Fibroblast of skin of right biceps (primary cell): ENCODE measurements at places on chromosomes 7 and 10.

- no peak for DNase-seq
Measured at GRCh38 chr10:24731942-24732341, 8.3 kb upstream of the ARHGAP21 start.

DNA sequence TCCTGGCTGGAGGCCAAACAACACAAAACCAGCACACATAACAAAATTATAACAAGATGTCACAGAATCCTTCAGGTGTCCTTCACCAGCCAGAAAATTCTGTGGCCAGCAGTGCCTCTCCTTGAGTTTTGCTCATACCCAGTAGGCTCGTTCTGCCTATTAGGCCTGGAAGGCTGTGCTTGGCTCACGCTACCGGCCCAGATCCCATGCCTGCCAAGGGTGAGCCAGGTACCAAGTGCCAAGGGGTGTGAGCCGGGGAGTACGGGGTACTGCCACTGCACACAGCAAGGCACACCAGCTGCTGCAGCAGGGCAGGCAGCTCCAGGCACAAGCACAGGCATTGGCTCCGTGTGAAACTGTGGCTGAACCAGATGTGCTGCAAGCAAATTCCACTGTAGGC, 1562.0 kb downstream of the REEP3 start:
- no peak for DNase-seq

- no peak for DNase-seq
Measured at GRCh38 chr7:698515-699475, 27.7 kb upstream of the DNAAF5 start.

DNA sequence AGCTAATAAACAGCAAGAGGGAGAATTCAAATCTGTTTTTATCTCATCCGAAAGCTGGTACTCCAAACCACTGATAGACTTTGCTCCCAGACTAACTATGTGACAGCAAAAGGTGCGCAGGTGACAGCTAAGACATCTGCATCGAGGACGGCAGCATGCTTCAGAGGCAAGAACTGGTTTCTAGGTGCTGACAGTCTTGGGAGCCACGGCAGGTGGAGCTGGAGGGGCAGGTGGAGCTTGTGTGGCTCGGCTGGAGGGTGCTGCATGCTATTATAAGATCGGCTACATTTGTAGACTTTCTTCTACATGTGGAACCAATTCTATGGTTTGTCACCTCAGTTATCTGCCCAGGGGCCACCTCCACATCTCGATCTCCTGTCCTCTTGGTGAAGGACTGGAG, 21.8 kb upstream of the MMP21 start:
- DNase-seq: no peak

DNA sequence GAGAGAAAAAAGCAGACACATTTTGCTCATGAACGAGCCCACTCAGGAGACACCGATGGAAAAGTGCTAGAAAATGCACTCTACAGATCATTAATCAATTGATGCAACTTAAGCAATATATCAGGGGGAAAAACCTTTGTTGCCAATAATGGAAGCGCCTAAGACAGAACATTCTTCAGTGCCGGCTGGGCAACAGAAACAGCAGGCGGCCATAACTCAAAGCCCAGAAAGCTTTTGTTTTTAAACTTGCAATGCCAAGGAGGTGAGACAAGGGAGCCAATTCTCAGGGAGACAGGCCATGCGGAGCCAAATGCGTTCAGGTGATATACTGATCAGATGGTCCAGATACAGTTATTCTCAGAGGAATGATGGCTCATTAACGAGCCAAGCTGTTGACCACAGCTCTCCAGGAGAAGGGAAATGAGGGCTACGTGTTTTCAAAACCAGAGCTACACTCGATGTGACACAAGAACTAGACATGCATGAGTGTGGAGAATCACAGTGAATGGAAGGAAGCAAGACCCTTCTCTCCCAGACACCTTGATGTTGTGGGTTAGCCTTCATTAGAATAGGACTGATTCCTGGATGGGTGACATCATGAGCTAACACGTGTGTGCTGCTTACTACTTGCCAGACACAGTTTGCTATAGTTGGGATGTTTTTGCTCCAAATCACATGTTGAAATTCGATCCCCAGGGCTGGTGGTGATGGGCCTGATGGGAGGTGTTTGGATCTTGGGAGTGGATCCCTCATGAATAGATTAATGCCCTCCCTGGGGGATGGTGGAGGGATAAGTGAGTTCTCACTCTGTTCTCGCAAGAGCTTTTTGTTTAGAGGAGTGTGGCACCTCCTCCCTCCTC, 79.1 kb upstream of the KCNMA1 start:
- peak; percentile 70 for DNase-seq

GRCh38 chr10:132447446-132448247, 50.6 kb downstream of the PWWP2B start:
- DNase-seq: peak; percentile 88

DNA sequence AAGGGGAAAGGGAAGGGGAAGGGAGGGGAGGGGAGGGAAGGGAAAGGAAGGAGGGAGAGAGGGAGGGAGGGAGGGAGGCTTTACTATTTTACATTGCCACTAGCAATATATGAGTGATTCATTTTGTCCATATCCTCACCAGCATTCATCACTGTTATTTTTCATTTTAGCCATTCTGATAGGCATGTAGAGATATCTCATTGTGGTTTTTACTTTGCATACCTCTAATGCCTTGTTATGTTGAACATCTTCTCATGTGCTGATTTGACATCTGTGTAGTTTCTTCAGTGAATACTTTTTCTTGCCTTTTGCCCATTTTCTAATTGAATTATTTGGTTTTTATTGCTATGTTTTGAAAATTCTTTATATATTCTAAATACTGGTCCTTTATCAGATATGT, 52.7 kb downstream of the GCC1 start:
- DNase-seq: peak; percentile 42

GRCh38 chr7:48058990-48059389, 23.6 kb downstream of the C7orf57 start:
- no peak for DNase-seq

DNA sequence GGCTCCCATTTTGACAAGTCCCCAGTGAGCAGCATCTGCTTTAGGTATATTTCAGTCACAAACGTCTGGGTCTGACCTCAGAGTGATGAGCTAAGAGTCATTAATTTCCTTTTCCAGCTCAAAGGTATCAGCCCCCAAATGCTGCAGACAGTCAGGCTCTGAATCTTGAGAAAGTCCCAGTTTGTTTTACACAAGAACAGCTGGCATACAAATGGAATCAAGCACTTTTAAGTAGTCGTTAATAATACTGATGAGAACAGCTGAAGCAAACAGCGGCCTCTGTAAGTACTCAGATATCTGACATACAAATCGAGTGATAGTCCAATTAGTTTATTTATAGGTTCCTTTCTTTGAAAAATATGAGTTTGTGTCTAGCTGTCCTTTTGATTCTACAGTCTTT, 49.4 kb upstream of the MSRB2 start:
- DNase-seq: no peak

DNA sequence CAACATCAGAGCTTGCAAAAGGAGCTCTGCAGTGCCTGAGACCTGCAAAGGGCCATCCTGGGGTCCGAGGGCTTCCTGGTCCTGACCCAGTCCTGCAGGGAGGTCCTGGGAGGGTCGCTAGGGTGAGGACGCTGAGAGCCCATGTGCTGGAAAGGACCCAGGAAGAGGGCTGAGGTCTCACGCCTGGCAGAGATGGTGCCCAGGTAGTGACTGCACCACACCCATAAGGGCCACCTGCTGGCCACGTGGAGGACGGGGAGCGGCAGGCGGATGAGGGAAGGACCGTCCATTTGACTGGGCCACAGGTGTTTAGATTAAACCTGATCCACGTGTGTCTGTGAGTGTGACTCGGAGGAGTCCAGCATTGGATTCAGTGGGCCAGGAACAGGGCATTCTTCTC, 392.8 kb downstream of the DNAJB6 start:
- DNase-seq: no peak

DNA sequence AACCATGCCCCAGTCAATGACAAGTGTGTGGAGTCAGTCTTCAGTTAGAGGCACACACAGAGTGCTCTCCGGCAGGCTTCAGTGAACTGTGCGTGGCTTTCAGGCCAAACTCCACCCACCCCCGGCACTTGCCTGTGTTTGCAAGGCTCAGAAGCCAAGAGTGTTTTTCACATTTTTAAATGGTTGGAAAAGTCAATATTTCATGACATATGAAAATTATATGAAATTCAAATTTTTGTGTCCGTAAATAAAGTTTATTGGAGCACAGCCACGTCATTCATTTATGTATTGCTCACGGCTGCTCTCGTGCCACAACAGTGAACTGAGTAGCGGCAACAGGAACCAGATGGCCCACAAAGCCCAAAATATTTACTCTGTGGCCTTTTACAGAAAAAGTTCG, 104.7 kb downstream of the SFMBT2 start:
- DNase-seq: no peak

DNA sequence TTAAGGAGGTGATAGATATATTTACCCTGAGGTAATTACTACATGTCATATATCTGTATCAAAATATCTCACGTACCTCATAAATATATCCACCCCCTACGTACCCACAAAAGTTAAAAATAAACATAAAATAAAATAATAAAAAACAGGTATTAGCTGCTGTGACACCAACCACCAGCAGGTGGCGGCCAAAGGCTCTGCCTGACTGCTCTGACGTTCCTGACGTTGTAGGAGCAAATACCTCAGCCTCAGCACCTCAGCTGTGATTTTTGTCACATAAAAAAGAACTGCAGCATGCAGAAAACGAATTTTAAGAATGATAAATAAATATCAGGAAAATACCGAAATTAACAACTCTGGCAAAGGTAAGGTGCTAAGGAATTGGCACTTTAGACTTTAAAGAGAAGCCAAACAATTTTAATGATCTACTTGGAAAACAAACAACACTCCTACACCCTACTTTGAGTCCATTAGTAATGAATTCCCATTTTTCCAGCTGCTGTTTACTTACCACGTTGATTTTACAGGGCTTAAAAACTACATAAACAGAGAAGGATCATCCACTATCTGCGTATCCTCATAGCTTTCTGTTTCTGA, 125.4 kb upstream of the TARP start:
- peak; percentile 46 for DNase-seq

DNA sequence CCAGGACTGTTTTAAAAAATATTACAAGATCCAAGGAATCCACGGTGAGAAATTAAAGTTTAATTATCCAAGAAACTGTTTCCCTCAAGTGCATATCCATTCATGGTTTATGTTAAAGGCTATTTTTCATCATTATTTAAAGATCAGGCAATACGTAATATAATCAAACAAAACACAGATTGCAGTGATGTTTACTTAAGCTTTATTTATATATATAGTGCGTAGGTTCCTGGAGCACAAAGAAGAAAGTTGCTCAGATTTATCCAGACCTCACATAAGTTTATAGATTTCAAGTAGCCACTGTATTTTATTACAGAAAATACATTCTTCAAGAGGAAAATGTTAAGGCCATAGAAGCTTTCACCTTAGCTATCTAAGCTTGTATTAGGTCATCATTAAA, 210.0 kb upstream of the KLF14 start:
- DNase-seq: no peak

DNA sequence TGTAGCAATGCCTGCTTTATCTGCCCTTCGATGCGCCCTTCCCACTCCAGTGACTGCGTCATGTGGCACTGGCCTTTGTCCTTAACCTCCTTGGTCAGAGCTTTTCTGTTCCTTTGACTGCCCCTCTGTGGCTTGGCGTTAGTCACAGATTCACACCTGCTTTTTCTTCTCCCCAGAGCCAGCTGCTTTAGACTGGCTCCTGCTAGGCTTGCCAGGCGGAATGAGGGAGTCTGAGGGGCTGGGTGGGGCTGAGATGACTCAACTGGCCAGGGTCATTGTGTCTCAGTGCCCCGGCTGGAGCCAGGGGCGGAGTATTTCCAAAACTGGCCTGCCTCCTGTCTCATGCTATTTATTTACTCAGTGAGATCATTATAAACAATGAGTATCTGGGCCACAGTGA, 194.1 kb downstream of the EMX2 start:
- no peak for DNase-seq

DNA sequence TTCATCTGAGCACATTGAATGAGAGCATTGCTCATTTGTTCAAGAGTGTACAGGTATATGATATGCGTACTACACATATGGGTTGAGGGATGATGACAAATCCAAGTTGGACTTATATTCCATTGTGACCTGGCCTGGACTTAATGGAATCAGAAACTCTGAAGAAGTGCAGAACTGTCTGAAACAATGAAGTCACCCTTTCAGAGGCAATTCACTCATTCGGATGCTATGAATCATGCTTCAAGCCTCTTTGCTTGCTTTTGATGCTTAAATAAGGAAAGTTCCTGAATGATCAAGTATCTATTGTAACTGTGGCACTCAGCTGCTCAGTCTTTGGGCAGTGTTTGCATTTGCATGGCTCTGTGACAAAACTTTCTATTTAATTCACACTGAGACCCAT, 93.4 kb downstream of the ZNF365 start:
- DNase-seq: peak; percentile 46

DNA sequence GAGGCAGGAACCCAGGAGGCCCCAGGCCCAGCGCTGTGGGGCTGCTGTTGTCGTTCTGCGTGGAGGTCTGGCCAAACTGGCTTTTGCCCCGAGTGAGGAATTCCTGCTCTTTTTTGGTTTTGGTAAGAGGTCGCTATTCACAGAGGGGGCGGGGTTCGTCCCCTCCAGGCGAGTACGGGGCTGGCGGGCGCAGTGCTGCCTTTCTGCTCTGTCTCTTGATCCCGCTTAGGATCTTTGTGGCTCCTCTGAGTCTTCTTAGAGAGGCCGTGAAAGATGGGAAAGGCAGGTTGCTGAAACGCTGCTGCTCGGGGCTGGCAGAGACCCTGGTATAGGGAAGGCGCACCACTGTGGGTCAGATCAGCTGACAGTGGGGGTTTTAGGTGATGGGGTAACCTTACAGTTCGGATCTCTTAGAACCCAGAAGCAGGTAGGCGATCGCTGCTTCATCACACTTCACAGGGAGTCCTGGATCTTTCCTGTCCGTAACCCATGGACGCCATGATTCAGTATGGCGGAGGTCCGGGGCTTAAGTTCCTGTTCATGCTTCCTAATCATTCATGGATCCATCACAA, 136.7 kb downstream of the KIF20B start:
- DNase-seq: no peak

DNA sequence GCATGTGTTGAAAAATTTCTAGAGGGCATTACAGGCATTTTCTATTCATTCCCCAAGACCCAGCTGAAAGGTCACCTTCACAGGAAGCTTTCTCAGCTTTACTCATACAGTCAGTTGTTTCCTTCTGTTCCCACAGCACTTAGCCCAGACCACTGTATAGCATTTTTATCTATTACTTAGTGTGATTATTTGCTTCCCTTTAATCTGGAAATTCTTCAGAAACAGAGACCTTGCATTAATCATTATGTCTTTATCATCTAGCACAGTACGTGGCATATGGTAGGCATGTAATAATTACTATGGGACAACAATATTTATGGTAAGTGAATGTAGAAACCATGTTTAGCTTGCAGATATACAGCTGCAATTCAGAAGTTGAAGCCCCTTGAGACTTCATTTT, 38.2 kb upstream of the CDK6 start:
- no peak for DNase-seq
